ENCODE measurements at places on chromosomes 12 and 14.

DNA sequence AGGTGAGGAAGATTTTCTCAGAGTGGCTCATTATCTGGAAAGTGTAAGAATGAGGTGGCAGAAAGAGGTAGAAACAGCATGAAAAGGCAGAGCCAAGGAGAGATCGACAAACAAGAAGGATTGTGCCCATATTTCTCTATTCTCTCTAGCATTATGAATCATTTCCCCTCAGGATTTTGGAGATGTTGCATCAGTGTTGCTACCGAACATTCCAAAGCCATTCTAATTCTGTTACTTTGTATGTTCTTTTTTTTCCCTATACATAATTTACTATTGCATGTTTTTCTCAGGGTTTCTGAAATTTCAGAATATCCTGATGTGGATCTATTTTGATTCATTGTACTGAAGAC is 61.4 kb downstream of the KICS2 start:
- DNase-seq, result no peak

- DNase-seq, result peak; percentile 53
Measured at GRCh38 chr14:29927376-29928116, at the start of gene PRKD1. Gene PRKD1 (minus strand): TSS chr14:29927847.

DNA sequence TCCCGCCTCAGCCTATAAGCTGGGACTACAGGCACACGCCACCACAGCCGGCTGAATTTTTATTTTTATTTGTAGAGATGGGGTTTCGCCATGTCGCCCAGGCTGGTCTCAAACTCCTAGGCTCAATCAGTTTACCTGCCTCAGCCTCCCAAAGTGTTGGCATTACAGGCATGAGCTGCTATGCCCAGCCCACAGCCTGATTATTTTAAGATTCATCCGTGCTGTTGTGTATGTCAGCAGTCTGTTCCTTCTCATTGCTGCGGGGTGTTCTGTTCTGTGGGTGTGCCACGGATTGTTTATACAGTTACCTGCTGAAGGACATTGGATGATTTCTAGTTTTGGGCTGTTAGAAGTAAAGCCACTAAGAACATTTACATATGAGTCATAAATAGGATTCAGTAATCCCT is 9.6 kb upstream of the EP400 start:
- DNase-seq, result no peak

DNA sequence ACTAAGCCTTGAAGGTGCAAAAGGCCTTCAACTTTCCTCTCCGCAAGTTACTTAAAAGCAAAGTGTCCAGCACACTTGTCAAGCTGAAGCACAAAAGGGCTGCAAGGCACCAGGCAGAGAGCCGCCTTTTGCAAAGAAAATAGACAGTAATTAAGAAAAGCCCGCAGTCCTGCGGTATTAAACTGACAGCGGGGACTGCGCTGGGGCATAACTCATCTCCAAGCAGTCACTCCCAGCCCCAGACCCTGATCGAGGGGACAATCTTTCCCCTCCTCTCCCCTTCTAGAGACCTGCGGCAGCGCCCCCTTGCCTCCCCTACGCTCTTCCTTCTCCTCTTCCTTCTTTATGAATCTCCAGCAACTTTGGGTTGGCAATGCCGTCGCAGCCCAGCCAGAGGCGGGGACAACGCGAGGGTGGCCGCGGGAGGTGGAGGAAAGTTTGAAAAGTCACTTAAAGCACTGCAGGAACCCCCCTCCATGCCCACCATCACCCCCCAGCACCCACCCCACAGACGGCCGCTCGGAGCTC is 200.9 kb upstream of the CAND1 start:
- DNase-seq, result no peak

DNA sequence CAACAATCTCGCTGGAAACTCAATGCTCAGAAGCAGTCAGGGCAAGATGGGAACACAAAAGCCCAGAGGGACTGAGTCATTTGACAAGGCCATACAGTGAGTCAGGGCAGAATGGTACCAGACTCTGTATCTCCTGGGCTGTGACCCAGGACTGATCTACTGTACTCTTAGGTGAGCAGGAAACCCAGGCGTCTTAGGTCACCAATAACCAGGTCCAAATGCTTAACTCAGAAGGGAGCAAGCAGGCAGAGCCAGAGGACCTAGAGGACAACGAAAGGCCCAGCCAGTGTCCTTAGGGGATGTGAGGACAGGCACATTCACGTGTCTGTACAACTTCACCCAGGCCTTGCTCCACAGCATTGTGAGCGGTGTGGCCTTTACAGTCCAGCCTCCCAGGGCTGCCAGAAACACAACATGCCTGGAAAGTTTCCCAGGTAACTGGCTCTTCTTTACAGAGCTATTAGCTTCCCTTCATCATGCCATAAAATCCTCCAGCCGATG is 69.9 kb downstream of the ARL6IP4 start:
- no peak for DNase-seq

DNA sequence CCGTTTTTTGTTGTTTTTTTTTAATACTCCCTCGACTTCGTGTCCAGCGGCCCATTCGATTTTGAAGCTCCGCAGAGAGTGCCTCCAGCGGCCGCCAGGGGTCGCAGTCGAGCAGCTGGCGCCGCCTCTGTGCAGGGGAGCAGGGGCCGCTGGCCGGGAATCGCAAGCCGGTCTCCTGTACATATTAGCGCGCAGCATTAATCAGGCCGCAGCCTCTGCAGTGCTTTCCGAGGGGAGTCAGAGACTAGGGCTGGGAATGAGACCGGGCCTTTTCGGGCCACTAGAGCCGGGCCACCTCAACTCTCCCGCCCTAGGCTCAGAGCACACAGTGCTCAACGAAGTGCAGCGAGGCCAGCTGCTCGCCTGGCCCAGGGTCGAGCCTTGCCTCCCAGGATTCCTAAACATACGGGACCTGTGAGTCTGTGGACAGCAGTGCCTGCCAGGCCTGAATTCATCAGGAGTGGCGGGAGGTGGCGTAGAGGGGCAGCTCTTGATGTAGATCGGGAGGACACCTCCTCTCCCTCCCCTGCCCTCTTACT is 81.8 kb downstream of the EMP1 start:
- peak; percentile 44 for DNase-seq

- DNase-seq, result no peak
Measured at GRCh38 chr14:93982230-93983007, 6.0 kb upstream of the ASB2 start.

GRCh38 chr14:100469632-100470522 is 117.3 kb downstream of the BEGAIN start:
- DNase-seq, result no peak

DNA sequence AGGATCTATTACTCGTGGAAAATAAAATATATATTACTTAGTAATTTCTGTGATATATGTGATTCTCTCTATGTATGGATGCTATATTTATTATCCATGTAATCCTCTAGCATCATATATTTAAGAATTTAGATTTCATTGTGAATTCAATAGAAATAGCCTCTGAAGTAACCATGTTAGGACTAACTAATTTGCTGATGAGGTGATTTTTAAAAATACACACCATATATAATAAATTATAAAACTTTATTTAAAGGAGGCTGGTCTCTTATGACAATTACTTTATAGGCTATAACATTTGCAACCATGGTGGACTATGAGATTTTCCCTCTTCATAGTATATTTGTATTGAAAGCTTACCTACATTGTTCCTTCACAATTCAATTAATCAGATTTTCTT is 424.9 kb upstream of the MGAT4C start:
- DNase-seq, result no peak

- DNase-seq, result no peak
Measured at GRCh38 chr14:74921987-74922751, 891 bp downstream of the RPS6KL1 start.

- no peak for DNase-seq
Measured at GRCh38 chr14:53847881-53848280, 108.7 kb downstream of the BMP4 start.

- peak; percentile 30 for DNase-seq
Measured at GRCh38 chr14:72892879-72893635, 844 bp downstream of the DPF3 start.

DNA sequence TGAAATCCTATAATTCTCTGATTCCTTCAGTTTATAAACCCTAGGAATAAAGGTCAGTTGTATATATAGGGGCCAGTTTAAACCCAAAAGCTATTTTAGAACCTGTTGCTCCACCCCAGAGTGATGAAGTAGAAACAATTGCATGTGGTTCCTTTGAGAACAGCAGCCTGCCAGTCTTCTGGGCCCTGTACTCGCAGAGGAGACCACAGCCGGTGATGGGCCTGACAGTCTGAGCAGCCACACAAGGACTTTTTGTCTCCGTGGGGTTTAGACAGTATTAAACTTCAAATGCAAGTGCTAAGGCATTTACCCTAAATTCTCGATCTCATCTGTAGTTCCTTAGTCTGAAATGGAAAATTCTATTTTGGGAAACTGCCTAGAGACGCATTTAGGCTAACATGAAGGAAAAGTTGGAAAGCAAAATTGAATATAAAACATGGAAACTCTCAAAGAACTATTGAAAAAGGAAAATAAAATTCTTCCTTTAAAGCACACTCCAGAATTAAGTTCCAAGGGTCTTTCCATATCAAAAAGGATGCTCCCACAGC is 80.6 kb downstream of the PRICKLE1 start:
- no peak for DNase-seq

DNA sequence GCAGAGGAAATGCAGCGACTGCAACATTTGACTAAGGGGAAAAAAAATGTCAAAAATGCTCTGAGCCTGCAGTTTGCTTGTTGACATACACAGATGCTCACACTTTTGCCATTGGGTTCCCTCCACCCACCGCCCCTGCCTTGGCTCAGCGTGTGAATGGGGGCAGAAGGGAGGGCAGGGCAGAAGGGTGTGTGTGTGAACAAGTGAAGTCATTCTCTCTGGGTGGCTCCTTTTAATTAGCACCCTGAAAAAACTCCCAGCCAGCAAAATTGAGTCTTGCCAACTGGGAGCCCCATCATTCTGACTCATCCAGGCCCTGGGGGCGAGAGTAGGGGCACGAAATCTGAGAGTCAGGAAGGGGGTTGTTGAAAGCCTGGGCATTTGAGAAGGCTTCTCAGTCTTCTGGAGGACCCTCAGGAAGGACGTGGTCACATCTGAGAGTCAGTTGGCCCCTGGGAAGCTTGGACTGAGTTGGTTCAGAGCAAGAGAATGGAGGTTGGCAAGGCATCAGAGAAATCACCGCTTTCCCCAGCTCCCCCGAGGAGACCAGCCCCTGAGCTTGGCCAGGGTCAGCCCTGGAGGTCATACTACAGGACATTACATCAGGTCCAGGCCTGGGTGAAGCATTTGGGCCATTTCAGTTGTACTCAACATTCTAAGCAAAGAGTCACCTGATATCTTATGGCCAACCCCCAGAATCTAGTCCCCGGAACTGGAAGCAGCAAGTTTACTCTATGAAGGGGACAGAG is 22.7 kb upstream of the KRT78 start:
- DNase-seq, result no peak

DNA sequence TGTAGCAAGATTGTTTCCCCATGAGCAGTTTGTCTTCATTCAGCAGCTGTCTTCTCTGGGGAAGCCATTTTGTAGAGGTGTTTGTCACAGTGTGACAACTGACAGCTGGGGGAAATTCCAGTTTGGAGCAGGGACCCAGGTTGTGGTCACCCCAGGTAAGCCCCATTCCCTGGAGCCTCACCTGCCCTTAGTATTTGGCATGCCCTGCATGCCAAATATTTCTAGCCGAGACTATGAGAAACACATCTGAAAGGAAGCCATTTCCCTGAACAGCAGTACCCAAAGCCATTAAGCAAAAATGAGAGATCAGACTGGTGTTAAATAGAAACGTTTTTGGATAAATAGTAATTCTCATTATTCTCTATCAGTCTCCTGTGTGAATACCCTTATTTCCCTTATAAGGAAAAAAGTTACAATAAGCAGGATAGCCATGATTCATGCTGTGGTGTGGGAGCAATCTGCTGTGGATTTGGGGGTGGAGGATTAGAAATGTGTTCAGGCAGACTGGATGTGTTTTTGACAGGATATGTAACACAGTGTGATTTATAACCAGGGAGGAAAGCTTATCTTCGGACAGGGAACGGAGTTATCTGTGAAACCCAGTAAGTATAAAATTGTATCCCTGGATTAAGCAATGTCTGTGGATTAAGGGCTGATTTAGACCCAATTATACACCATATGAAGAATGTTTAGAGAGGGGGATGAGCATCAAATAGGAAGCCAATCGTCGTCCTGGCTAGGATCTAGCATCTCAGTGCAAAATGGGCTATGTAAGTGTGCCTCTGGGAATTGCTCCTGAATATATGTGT is 68.9 kb downstream of the DAD1 start:
- DNase-seq, result no peak

DNA sequence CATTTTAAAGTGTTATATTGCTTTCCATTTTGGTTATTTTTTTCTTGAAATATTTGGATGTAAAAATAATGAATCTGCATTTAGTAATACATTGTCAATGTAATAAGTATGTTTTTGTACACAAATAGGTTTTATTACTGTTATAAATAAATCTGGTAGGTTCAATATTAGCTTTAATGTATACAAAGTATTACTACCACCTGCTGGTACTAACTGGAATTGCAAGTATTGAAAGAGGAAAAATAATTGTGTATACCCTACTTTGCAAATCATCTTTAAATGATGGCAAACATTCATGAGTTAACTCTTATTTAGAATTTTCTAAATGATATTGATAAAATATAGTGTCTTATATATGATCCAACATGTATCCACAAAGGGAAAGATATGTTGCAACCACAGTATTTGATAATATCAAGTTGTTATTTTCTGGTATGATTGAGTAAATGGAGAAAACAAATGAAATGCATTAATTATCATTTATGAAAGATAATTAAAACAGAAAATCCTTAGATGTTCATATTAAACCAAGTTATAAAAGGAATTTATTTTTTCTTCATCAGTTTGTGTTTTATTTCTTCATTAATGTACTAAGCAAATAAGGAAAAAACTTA is 3.2 kb downstream of the OR4K2 start:
- peak; percentile 58 for DNase-seq

- peak; percentile 35 for DNase-seq
Measured at GRCh38 chr14:99671235-99672224, 12.6 kb upstream of the CYP46A1 start.

DNA sequence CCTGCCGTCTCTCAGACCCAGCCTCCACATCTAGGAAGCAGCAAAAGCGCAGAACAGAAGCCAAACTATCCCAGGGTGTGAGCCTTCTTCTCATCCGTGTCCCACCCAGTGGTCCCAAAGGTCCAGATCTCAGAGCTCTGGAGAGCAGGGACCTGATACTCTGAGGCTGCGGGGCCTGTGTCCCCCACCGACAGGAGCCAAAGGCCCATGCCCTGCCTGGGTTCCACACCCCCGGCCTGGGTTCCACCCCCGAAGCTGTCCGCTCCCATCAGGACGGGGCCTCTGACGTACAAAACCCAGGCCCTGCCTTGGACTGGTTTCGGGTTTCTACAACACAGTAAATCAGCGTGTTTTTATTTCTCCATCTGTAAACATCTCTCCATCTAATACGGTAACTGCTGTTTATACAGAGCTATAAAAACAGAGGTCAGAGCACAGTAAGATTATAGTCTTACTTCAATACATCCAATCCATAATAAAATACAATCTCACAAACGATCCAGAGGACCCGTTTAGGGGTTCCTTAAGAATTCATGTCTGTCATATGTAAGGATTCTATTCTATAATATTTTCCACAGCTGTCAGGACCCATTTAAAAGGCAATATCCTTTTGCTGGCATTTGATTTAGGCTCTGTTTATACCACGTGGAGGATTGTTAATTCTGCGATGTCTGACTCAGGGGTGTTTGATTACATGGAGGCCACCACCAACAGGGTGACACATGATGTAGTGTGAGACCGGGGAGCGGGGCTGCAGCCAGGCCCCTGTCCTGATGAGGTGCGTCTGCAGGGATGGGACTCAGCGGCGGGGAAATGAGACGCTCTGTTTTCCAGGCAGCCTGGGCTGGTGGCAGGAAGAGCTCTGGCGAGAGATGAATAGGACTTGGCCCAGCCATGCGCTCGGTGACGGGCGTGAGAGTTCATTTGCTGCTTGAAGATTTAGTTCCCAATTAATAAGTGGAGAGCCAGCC is 110.3 kb downstream of the DICER1 start:
- no peak for DNase-seq
